NCI-H1436 (cell line): ENCODE measurements at places on chromosomes 12 and 14.

GRCh38 chr12:104213952-104214351 is 1.6 kb upstream of the TXNRD1 start:
- DNase-seq = no peak

DNA sequence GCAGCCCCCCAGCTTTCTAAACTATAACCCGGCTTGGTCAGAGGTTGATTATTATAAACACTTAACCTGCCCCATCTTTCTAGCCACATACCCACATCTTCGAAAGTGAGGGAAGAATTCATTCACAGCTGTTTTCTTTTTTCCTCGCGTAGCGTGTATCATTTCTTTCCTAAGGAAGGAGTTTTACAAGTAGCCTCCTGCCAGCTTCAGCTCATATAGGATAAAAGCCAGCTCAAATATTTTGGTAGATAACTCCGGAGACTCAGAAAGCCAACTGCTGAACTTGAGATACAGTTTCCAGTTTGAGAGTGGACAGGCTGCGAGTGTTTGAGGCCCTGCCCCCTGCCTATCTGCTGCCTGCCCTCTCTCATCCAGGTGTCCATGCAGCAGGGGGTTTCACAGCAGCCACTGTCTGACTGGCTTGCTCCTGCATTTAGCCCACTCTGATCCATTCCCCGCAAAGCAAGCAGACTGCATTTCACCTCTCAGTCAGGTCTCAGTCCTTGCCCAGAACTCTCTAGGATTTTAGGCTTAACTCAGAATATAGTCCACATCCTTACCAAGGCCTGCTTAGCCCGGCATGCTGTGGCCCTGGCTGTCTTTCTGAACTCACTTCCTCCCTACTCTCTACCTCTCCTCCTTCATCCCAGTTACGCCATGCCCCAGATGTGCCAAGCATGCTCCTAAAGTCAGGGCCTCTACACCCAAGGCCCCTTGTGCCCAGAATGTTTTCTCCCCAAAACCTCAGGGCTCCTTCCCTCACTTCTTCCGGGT is 46.9 kb downstream of the EVL start:
- no peak for DNase-seq

DNA sequence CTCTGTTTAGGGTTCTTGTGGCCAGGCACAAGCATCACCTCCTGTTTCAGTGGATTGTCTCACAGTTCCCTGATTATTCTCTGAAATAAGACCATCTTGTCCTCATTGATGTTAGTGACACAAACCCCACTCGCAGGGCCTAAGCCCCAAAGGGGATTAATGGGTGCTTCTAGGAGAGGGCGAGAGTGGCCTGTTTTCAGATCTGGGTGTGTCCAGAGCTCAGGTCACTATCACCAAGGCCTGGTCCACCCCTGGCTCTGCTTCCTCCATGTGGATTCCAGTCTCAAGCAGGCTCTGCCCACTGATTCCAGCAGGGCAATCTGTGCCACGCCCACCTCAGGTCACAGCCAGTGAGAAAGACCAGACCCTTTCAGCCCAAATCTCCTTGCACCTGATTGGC is 361.9 kb downstream of the ADGRD1 start:
- no peak for DNase-seq

- no peak for DNase-seq
Measured at GRCh38 chr12:79275631-79276030, 411.1 kb downstream of the SYT1 start.

DNA sequence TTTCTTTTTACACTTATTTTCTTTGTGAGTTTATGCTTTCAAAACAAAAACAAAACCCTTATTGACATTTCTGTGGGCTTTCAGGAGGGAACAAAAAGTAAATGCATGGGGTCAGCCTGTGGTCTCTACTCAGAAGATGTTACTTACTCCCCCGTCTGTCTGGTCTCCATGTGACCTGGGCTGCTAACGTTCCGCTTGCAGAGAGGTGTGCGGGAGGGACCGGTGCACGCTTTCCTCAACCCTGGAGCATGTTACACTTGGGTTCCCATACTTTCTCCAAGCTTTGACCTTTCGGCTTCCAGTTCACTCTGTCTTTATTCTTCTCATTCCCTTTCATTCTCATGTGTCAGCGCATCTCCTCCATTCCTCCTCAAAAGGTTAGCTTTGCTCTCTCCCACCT is 36.5 kb downstream of the ZC3H14 start:
- DNase-seq = no peak

- DNase-seq = no peak
Measured at GRCh38 chr12:122155705-122156104, 18.3 kb downstream of the IL31 start.

GRCh38 chr14:30287579-30288445 is 271.1 kb upstream of the G2E3 start:
- DNase-seq = no peak

GRCh38 chr14:50469982-50470381 is 62.4 kb downstream of the MAP4K5 start:
- DNase-seq = no peak

DNA sequence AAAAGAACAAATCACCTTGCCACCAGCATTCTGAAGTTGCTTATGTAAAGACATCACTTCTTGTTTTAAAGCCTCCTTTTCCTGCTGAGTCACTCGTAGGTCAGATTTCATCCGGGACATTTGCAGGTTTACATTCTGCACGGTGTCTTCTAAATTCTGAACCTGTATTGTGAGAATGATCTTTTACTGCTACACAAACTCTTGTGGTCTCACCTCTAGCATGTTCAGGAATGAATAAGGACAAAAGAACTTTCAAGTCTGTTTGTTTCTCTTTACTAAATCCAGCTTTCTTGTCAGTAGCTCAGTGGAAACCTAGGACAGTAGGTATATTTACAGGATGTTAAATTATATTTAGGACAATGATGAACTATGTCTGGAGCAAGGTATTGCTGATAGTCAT is 73.5 kb upstream of the SAV1 start:
- peak; percentile 25 for DNase-seq
